Fibroblast of gingiva (primary cell): ENCODE measurements at places on chromosomes 7 and 10.

DNA sequence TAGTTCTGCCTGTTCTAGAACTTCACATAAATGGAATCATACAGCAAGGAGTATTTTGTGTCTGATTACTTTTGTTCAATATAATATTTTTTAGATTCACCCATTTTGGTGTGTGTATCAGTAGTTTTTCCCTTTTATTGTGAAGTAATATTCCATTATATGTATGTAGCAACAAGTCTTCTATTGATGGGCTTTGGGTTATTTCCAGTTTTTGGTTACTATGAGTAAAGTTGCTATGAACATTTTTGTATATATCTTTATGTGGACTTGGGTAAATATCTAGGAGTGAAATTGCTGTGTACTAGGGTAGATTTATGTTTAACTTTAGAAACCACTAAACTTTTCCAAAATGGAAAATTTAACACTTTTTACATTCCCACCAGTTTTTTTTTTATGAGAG is 35.7 kb downstream of the ADK start:
- DNase-seq = peak; percentile 47

- DNase-seq = peak; percentile 83
Measured at GRCh38 chr10:102243309-102243708, 2.0 kb upstream of the PITX3 start.

DNA sequence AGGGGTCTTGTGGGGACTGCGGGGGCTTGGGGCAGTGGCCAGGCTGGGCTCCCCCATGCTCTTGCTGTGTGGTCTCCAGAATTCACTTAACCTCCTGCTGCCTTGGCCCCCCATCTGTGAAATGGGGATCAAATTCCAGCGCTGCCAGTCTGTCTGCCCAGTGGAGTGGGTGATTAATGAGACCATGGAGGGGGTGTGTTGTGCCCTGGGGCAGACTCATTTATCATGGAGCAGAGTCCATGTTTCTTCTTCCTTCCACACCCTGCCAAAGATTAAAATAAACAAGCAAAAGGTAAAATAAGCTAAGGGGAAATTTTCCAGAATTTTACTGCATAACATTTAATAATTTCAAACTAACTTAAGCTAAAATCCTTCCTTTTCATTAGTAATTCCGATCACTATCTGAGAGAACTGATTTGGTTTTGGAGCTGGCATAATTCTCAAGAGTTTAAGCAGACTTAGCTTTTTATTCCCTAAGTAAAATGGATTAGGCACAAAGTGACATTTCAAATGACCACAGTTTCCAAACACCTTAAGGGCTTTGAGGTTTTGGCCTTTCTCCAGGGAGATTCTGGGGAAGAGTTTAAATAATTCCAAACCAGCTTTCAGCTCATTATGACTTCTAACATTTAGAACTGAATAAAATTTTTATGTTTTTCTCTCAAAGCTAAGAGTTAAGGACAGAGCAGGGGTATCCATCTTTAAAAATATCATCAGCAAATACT is 211.9 kb downstream of the CXCL12 start:
- DNase-seq = no peak

DNA sequence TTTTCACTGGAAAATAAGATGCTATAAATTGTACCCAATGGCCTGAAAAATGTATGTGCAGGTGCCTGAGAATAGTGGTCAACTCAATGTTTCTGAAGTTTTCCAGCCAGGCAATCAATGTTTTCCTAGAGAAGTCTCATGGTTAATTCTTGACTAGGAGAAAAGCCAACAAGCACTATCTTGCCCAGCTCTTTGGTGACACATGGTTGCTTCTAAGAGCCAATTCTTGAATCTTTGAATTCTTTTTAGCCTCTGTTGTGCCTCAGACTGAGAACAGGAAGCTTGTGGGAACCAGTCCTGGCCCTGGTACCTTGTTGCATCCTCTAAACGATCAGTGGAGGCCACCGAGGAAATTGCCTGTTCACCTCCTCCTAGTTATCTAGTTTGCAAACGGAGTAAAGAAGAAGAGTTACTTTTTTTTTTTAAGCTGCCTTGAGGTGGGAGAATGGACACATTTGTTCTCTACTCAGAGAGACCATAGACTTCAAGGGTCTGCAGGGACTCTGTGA is 144.0 kb upstream of the MKLN1 start:
- no peak for DNase-seq

DNA sequence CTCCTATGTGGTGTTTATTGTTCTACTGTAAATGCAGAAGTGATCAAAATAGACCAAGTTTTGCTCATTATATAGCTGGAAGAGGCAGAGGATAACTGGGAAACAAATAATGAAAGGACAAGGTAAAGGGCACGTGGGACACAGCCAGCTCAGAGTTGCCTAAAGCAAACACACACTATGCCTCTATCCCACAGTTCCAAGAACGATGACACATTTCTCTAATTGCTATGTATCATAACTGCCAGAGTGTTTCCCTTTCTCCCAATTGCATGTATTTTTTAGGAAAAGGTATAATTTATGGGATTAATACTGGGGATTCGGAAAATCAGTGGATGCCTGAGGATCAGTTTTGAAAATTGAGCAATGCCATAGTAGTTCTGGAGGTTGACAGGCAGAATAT is 49.0 kb downstream of the CCDC71L start:
- DNase-seq = peak; percentile 22

- no peak for DNase-seq
Measured at GRCh38 chr7:140983802-140984201, 30.9 kb downstream of the MRPS33 start.

- no peak for DNase-seq
Measured at GRCh38 chr7:94330269-94331020, 64.2 kb upstream of the COL1A2 start.

- DNase-seq = peak; percentile 94
Measured at GRCh38 chr10:132987671-132988571, 45.6 kb upstream of the CFAP46 start.

DNA sequence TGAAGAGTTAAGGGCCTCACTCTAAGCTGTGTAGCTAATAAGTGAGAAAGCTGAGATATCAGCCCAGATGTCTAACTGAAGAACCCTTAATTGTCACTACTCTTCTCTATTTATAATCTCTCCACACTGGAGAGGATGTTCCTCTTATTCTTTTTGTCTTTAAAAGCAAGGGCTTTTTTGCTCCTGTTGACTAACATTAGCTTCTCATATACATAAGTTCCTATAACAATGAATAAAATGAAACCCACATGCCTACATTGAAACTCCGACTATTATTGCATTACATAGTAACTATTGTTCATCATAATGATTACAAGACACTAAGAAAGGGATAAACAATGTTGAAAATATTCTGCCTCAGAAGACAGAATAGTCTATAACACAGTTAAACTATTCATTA is 67.1 kb downstream of the GNAT3 start:
- no peak for DNase-seq

GRCh38 chr10:75234017-75234682 is 1.6 kb downstream of the COMTD1 start:
- peak; percentile 88 for DNase-seq

DNA sequence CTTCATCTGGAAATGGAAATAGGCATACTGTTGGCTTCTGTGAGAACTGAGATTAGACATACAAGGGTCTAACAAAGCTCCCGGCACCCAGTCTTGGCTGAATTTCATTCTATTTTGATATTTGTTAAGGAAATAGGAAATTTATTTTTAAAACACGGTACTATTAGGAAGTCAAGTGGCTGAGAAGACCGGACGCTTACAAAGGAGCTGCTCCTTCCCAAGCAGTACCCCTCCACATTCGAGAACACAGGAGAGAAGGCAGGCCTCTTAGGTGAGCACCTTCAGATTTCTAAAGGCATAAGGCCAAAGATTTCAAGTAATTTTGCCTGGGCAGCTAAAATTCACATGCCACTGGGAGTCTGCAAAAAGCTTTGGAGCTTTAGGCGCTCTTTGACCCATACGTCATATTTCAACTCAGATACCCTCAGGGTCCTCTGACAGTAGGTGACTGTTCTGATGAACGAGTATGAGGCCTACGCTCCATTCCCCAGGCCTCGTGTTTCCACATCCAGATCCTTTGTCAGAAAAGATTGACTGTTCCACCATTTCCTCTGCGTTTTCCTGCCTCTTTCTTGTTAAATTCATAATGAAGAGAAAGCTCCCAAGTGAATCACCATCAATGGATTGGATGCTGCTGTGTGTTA is 17.3 kb downstream of the TRIL start:
- no peak for DNase-seq

DNA sequence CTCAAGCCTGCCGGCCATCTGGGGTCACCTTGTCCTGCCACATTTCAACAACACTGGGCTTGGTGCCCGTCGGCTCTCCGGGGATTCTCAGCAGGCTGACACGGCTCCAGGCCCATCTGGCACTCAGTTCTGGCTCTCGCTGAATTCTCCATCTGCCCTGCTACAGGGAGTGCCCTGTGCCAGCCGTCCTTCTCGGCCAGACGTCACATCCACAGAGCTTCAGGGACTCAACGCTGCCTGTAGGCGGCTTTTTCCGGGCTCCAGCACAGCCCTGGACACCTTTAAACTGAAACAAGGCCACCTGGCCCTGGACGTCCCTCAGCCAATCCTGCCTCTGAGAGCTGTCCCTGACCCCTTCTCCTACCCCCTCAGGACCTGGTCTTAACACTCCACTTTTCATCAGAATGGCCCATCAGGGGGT is 43.0 kb downstream of the TMEM130 start:
- DNase-seq = peak; percentile 79

GRCh38 chr7:108329514-108329913 is 126.7 kb downstream of the NRCAM start:
- no peak for DNase-seq

GRCh38 chr10:44394696-44395381 is 9.9 kb upstream of the CXCL12 start:
- no peak for DNase-seq

DNA sequence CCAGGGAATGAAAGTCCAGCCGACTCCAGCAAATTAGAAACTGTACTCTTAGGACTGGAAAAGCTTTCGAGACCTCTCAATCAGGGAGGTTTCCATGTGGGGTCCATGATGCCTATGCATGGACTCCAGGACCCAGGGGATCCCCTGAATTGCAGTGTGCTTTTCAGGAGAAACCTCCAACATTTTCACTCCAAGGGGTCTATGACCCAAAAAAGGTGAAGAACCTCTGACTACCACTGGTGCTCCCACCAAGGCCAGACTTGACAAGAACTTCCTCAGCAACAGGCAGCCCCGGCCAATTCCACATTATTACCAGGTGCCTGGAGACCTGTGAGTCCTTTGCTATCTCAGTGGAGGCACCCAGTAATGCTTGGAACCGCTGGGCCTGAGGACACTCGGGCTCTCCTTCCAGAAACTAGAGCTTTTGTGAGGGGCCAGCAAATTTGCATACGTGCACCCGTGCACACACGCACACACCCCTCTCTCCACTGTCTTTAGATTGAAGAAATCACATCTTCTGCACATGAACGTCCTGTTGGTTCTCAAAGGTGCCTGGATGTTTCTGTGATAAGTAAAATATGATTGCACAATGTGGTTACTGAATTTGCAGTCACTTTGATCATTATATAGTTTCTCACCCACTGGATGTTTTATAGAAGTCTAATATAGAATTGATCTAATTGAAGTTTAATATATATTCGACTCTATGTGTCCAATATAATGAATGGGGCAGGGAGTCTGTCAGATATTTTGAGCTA is 54.7 kb downstream of the SYPL1 start:
- DNase-seq = no peak
